ENCODE measurements at places on chromosomes 1 and 21. TPM values are rescaled to one million over a fixed set of nuclear protein-coding genes. Genes with fewer than 3 reads are reported as not detected.

LEPR gene
- 13.6 TPM for polyA plus RNA-seq

RXRG gene
- 1.4 TPM for polyA plus RNA-seq

KAZN gene
- 6.4 TPM for polyA plus RNA-seq

BTBD8 gene
- 0.44 TPM for polyA plus RNA-seq

- DNase-seq, result no peak
Measured at GRCh38 chr1:2275796-2276536, 47.8 kb downstream of the SKI start.

DNA sequence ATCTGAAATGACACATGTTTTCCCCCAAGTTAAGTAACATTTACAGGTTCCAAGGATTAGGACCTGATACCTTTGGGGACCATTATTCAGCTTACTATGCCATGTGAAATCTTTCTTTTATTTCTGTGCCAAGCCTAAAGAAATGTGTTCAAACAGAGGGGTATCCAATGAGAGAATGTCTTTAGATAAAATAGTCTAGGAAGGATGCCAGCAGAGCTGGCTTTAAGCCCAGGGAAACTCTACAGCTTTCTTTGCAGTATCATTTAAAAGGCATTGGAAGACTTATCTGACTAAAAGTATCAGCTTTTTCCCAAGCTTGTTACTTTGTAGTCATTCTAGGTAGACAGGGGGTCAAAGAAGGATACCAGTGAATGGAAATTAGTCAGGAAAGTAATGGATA is 860.4 kb downstream of the PLA2G4A start:
- peak; percentile 69 for DNase-seq

GRCh38 chr1:170284512-170284911 is 138.8 kb downstream of the NTMT2 start:
- no peak for DNase-seq

- DNase-seq, result no peak
Measured at GRCh38 chr1:78682496-78682895, 32.9 kb downstream of the IFI44 start.

DNA sequence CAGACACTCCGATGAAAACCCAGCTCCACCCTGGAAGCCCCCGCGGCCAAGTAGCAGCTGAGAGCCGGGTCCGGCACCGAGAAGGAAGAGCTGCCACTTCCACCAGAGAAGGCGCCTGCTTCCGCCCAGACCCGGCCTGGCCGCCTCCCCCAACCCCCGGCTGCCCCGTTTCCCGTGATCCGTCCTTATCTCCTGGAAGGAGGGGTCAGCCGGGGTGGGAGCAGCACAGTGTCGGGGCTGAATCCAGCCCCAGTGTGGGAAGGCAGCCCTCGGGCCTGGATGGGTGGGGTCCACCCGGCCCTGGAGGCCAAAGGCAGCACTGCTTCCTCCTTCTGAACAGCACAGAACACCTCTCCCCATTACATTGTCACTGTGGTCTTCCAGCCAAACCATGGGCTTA is 69.4 kb downstream of the MEGF6 start:
- no peak for DNase-seq

DNA sequence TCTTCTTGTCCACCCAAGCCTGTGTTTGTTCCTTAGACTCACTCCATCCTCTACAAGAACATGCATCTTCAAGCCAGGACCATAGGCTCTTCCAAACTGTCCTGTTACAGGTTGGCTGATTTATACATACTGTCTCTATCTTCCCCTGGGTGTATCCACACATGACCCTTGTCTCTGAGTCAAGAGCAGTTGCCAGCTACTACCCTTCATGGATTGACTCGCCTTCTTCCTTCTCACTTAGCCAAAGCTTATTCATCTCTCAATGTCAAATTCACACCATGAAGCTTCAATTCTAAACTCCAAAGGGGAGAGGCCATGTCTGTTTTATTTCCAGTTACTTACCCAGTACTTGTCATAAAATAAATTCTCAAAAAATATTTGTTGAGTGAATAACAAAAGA is 64.1 kb upstream of the CACHD1 start:
- DNase-seq, result no peak
